Stimulated activated CD8-positive, alpha-beta memory T cell treated with anti-CD3 and anti-CD28 coated beads, Interleukin-2, amount 100 ng/mL, for 1 hour (primary cell): ENCODE measurements at places on chromosomes 13 and 19.

DNA sequence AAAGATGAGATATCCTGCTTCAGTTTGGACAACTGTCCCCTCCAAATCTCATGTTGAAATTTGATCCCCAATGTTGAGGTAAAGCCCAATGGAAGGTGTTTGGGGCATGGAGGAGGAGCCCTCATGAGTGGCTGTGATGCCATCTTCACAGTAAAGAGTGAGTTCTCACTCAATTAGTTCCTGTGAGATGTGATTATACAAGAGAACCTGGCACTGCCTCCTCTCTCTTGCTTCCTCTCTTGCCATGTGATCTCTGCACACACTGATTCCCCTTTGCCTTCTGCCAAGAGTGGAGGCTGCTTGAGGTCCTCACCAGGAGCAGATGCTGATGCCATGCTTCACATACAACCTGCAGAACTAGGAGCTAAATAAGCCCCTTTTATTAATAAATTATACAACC is 86.9 kb downstream of the HSPH1 start:
- no peak for DNase-seq

DNA sequence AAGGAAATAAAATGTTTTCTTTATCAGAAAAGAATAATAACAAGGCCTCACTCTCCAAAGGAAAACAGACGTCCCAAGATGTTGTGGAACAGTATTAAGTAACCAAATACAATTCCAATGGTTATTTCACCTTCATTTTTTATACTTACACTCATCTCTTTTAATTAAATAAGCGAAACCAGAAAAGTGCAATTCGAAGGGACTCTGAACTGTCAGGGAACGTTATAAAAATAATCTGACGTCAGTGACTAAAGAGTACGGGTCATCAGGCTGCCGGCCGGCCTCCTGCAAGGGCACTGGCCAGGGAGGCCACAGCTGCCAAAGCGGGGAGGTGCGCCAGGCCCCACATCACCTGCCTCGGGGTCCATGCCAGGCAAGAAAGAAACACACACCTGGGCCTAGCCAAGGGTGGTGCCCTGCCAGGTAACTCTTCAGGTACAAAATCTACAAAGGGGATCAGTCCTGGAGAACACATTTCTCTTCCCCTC is 61.2 kb downstream of the CDADC1 start:
- DNase-seq, result no peak

GRCh38 chr19:58277748-58278540 is 811 bp upstream of the ZNF8 start:
- no peak for DNase-seq

DNA sequence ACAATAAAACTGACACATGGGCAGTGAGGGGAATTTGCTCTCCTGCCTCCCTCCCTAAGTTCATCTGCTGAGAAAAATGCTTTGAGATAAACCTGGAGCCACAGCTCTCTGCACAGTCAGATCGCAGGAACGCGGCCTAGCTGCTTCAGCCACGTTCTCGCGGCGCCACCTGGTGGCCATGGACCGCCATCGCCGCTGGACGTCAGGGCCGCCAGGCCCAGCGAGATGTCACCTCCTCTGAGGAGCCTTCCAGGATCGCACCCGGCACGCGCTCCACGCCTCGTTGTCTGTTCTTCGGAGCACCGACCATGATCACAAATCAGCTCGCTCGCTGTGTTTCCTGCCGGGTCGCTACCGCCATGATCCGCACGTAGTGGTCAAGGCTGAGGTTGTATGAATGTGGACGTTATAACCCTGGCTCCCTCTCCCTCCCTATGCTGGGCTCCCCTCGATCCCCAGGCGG is 20.6 kb upstream of the USP29 start:
- DNase-seq, result no peak

DNA sequence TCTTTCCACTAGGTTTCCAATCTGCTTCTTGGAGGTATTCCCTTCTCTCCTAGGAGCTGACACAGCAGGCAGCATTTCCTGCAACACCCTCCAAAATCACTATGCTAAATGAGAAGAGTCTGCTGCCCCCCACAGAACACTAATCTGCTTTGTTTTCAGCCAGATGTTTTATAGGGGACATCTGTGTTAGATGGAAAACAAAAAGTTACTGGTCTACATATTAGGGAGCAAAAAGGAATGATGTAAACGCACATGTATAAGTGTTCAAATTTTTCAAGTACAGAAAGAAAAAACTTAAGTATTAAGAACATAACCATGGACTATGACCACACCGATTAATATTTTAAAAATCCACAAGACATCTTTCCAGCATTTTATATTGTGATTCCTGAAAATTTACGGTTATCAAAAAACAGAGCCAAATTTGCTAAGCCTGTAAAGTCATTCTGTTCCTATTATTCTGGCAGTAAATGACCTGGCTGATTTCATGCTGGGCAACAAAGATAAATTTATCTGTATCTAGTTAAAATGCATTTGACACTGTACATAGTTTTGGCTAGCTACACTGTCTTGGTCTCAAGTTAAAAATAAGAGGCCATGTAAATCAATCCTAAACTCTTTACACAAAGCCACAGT is 63.3 kb downstream of the DCLK1 start:
- no peak for DNase-seq
